ENCODE measurements at places on chromosomes 2 and 18. TPM values are rescaled to one million over a fixed set of nuclear protein-coding genes. Genes with fewer than 3 reads are reported as not detected.
A peak's percentile ranks its signal among the peaks of the same experiment; 100 is the strongest.

DNA sequence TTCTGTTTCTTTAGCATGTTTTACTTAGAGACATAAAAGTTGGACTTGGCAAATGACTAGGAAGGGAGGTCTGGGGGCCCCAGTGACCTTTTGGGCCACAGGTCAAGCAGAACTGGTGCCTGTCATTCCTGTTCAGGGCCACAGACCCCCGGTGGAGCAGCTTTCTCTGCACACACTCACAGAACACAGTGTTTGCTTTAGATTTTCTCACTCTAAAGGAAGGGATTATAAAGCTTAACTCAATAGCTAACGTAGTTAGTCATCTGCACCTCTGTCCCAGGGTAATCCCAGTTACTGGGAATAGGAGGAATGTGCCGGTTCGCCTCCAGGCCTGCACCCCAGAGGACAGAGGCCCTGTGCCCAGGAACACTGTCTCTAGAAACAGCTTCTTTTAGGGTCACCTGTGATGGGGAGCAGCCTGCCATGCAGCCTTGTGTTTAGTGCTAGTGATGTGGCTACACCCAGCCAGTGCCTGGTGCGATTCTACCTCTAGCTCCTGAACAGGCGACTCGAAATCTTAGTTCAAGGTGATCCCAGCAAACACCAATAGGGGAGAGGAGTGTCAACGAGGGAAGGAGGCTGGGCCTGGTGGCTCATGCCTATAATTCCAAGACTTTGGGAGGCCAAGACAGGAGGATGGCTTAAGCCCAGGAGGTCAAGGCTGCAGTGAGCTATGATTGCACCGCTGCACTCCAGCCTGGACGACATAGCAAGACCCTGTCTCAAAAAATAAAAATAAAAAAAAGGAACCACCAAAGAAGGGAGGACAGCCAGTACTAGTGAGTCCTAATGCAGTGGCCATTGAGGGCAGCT, 11.6 kb downstream of the SPATA3 start:
- peaks cover 9% of the 10 kb centered on the region for H3K4me1 ChIP-seq
- DNase-seq: peak; percentile 32
- no peaks in the 10 kb centered on the region for H3K27me3 ChIP-seq
- no peaks in the 10 kb centered on the region for H3K36me3 ChIP-seq
- peak overlapping the region; percentile 66 for H3K27ac ChIP-seq
- H3K4me3 ChIP-seq: no peak overlapping the region

- no peaks in the 10 kb centered on the region for H3K27me3 ChIP-seq
- H3K4me1 ChIP-seq: no peaks in the 10 kb centered on the region
- H3K4me3 ChIP-seq: no peak overlapping the region
These were observed 126.9 kb downstream of the KCNS3 start for GRCh38 chr2:18005411-18005810.

GRCh38 chr2:118668431-118669424, 178.7 kb downstream of the EN1 start:
- no peaks in the 10 kb centered on the region for H3K27me3 ChIP-seq
- H3K4me3 ChIP-seq: no peak overlapping the region
- DNase-seq: peak; percentile 21
- H3K27ac ChIP-seq: peak overlapping the region; percentile 2
- no peaks in the 10 kb centered on the region for H3K36me3 ChIP-seq

DSG1 gene
- total RNA-seq: 0.70 TPM

- DNase-seq: peak; percentile 59
- H3K4me1 ChIP-seq: peaks cover 41% of the 10 kb centered on the region
- H3K4me3 ChIP-seq: no peak overlapping the region
- H3K27ac ChIP-seq: peak overlapping the region; percentile 93
These were observed 71.2 kb downstream of the CTAGE1 start for GRCh38 chr18:22346401-22346952.

- H3K36me3 ChIP-seq: no peaks in the 10 kb centered on the region
- H3K27me3 ChIP-seq: no peaks in the 10 kb centered on the region
These were observed 7.0 kb downstream of the SPEG start for GRCh38 chr2:219441451-219442255.

MAB21L4 gene
- total RNA-seq: 34.5 TPM

- no peaks in the 10 kb centered on the region for H3K27me3 ChIP-seq
- no peaks in the 10 kb centered on the region for H3K36me3 ChIP-seq
- H3K27ac ChIP-seq: no peak overlapping the region
These were observed 637.7 kb upstream of the ID2 start for GRCh38 chr2:8044046-8044594.

GRCh38 chr2:183207110-183207509, 82.9 kb downstream of the NUP35 start:
- H3K27ac ChIP-seq: no peak overlapping the region
- H3K36me3 ChIP-seq: no peaks in the 10 kb centered on the region
- H3K4me3 ChIP-seq: no peak overlapping the region
- no peaks in the 10 kb centered on the region for H3K4me1 ChIP-seq
- H3K27me3 ChIP-seq: no peaks in the 10 kb centered on the region

COBLL1 gene
- 146 TPM for total RNA-seq

- no peaks in the 10 kb centered on the region for H3K36me3 ChIP-seq
- no peak overlapping the region for H3K27ac ChIP-seq
- H3K4me1 ChIP-seq: no peaks in the 10 kb centered on the region
- DNase-seq: no peak
- H3K4me3 ChIP-seq: no peak overlapping the region
These were observed 224.5 kb downstream of the UXS1 start for GRCh38 chr2:105969552-105969951.

- no peak for DNase-seq
- no peaks in the 10 kb centered on the region for H3K36me3 ChIP-seq
These were observed 460.8 kb upstream of the SALL3 start for GRCh38 chr18:78518805-78519204.
